ENCODE measurements at places on chromosomes 5 and 9. TPM values are rescaled to one million over a fixed set of nuclear protein-coding genes. Genes with fewer than 3 reads are reported as not detected.

DNA sequence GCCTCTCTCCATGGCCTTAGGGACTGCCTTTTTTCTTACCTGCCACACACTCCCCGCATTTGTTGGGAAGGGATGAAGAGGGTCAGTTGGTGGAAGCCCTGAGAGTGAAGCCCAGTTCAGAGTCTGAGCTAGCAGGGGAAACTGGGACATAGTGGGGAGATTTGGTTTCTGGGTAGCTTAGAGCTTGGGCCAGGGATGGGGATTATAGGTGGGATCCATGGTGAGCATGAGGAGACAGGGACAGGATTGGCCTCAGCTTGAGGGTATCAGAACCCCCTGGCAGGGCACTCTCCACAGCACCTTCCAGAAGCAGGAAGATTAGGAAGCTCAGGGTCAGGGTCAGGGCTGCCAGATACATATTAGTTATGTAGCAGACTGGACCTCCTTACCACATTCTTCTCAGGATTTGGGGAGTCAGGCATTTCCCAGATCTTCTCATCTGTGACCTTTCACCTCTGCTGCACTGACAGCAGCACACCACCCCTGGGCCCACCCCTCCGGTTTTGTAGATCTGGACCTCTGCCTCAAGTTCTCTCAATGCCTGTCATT lies 17.9 kb downstream of the OR13J1 start:
- no peak for ATAC-seq

- ATAC-seq: no peak
Measured at GRCh38 chr9:82957529-82958379, 105.2 kb downstream of the RASEF start.

Gene DBH
- total RNA-seq: not detected

Gene CCDC152
- 0.79 TPM for total RNA-seq
